ENCODE measurements at places on chromosomes 11 and 22.

GRCh38 chr22:36352803-36353507 lies 34.8 kb downstream of the MYH9 start:
- no peak for DNase-seq

- DNase-seq = no peak
These were observed 700.8 kb downstream of the TBC1D22A start for GRCh38 chr22:47463220-47463619.

DNA sequence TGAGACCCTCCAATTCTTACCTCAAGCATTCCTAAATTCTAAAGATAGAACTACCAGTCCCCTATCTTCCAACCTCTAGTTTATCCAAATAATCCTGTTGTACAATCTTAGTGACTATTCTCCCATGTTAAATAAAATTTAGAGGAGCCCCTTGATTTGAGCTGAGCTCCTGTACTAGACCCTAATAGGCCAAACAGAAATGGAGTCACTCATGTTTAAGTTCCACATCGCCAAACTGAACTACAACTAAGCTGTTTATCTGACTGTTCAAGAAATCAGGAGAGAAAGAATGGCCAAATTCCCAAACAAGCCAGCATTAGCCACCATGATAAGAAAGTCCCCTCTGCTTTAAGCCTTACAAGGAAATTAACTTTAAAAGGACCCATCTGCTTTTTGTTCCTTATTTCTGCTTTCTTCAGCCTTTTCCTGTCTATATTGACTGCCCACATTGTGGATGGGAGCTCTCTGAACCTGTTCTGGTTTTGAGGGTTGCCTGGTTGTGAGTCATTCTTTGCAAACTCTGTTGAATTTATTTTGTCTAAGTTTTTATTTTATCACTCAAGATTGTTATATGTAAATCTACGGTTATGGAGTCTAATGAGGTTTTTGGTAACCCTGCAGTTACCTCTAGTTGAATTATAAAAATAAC lies 90.4 kb downstream of the TTC28 start:
- no peak for DNase-seq

GRCh38 chr22:46087816-46088277 lies 62.5 kb upstream of the PPARA start:
- DNase-seq = no peak

- DNase-seq = no peak
These were observed 121.1 kb downstream of the PAX6 start for GRCh38 chr11:31690041-31690440.

DNA sequence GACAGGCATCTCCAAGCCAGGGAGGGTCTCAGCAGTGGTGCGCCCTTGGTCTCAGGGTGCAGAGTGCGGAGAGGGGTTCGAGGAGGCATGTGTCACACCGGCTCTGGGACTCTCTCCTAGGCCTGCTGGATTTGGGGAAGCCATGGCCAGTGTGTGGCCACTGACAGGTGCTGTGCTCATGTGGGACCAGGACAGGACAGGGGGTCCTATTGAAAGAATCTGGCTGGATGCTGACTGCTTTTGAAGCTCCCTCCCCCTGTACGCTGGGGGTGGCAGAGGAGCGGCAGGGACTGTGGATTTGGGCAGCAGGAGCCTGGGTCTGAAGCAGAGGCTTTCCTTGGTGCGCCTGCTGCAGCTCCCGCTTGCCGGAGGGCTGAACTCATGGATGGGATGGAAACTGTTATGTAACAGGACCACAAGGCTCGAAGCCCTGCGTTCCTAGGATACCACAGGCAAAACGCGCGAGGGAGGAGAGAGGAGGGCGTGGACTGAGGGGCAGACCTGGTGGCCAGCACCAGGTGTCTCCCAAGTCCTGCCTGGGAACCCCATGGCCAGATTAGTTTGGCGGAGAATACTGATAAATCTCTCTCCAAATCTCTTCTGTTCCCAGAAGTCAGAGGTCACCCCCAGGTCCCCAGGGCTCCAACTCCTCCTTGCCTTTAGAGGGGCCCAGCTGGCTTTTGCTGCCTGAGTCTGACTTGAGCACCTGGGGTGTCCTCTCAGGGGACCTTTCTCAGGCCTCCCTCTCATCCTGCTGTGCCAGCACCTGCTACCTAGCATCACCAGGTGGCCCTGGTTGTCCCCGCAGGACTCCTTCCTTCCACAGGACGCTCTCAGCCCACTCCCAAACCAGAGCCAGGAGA lies 13.8 kb upstream of the TEF start:
- no peak for DNase-seq

DNA sequence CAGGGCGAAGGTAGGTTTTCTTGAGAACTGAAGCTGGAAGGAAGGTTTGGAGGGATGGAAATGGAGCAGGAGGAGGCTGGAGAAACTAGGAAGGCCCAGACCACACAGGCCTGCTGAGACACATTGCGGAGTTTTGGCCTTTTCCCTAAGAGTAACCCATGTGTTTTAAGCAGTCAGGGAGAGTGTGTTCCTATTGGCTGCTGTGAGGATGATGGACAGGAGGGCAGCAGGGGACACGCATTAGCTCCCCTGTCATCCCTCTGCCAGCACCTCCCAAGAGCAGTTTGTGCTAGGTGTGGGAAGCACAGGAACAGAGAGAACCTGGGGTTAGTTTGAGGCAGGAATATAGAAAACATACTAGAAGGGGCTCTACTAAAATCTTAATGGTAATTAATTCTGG lies 842.1 kb downstream of the TBC1D22A start:
- no peak for DNase-seq

GRCh38 chr11:110629594-110629993 lies 82.6 kb downstream of the ARHGAP20 start:
- no peak for DNase-seq

- DNase-seq = no peak
These were observed 9.8 kb upstream of the MPEG1 start for GRCh38 chr11:59222464-59223060.

- DNase-seq = no peak
These were observed 66.8 kb downstream of the THAP12 start for GRCh38 chr11:76313913-76314740.

DNA sequence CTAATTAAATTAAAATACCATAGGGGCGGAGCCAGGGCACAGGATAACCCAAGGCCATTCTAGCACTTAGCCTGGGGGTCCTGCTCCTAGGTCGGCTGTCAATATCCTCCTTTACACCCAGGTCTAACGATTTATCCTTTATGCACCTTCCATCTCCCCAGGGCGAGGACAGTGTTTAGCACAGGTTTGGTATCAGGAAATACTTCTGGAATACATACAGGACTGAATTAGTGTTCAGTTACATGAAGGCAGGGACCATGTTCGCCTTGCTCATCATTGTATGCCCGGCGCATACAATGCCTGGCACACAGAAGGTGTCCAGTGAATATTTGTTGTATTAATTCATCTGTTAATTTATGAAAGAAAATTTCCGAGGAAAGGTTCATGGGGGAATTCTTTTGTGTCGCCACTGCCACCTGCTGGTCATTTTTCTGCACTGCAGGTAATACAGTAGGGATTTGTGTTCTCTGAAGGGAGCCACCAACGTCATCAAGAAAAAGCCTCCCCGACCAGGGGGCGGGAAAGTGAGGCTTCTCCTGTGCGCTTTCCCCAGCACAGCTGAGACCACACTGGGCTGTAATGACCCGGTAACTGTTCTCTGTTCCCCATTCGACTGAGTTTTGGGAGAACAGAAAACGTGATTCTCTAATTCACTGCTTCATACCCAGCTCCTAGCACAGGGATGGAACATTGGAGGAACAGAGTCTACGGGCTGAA lies 68.7 kb upstream of the ASPHD2 start:
- DNase-seq = peak; percentile 17

DNA sequence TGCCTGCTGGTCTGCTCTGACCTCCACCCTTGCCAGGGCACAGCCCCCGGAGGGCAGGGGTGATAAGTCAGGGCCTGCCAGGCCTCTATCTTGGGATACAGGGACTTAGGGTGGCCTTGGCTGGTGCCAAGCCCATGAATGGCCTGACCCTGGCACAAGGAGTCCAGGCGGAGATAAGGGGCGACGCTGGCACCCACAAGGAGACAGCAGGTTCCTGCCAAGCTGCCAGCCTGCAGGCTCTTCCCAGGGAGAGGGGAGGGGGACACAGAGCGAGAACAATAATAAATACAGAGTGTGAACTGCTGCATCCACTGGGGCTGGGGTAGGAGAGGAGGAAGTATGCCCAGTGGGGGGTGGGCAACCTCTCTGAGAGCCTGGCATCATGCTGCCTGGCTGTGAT lies 978 bp downstream of the CSDC2 start:
- no peak for DNase-seq

- no peak for DNase-seq
These were observed 20.5 kb downstream of the PGM2L1 start for GRCh38 chr11:74377689-74378088.

DNA sequence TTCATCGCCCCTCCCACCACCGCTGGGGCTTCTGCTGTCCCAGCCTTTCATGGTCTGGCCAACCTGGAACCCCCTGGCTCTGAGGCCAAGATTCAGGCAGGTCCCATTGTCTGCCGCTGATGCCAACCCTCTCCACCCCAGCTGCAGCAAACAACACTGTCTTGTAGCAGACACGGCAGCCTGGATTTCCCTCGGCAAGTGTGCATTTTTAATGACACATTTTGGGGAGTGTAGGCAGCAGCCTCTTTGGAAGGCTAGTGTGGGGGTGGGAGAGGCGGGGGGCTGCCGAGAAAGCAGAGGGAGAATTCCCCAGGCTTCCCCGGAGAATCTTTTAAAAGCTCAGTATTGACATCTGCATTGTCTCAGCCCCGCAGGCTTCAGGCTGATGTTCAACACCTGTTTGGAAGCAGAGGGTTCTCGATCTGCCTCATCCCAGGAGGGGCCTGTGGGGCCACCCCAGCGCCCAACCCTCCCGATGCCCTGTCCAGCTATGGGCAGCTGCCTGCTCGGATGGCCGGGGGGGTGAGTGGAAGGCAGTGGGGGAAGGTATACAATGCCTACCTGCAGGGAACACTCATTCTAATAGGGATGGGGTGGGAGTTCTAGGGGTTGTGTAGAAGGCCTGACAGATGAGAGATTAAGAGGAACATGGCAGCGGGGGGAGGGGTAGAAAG lies 41.5 kb downstream of the NECTIN1 start:
- no peak for DNase-seq

DNA sequence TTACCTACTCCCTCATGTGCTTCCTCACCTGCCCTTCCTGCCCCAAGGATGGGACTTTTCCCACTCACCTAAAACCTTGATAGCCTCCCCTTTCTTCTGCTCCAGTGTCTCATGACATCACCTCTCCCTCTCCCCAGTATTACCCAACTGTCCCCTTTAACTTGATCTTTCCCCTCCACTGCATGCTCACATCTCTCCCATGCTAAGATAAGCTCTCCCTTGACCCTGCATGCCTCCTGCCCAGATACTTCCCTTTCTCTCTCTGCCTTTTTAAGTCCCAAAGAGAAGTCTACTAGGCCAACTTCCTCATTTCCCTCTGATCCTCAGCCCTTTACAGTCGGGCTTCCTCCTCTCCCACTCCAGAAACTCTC lies 14.8 kb downstream of the CD3E start:
- DNase-seq = no peak

GRCh38 chr11:59767225-59767611 lies 12.0 kb downstream of the STX3 start:
- no peak for DNase-seq

DNA sequence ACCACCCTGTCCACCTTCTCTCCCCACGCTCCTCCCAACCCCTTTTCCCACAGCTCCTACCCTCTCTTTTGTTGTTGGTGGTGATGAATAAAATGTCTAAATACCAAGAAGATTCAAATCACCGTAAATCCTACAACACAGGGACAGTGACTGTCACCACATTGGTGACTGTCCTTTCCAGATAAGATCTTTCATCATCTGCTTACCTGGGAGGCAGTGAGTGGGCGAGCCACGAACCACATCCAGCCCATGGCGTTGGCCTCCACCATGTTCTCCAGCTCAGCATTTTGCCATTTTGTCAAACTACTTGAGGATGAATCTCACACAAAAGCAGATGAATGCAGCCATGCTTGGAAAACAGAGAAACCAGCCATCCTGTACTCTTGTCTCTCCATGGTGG lies 6.7 kb upstream of the CYTH4 start:
- DNase-seq = no peak

DNA sequence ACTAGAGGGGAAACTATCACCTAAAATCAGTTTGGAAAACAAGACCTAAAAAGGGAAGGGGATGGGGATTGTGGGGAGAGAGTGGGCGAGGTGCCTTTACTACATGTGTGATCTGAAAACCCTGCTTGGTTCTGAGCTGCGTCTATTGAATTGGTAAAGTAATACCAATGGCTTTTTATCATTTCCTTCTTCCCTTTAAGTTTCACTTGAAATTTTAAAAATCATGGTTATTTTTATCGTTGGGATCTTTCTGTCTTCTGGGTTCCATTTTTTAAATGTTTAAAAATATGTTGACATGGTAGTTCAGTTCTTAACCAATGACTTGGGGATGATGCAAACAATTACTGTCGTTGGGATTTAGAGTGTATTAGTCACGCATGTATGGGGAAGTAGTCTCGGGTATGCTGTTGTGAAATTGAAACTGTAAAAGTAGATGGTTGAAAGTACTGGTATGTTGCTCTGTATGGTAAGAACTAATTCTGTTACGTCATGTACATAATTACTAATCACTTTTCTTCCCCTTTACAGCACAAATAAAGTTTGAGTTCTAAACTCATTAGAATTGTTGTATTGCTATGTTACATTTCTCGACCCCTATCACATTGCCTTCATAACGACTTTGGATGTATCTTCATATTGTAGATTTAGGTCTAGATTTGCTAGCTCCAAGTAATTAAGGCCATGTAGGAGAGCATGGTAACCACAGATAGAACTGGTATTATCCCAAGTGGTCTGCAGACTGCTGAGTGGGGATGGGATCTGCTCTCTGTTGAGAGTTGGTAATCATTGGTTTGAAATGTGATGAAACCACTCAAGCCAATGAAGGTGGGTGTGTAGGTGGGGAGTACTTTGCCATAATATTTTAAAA lies 3.6 kb downstream of the NEAT1 start:
- no peak for DNase-seq

DNA sequence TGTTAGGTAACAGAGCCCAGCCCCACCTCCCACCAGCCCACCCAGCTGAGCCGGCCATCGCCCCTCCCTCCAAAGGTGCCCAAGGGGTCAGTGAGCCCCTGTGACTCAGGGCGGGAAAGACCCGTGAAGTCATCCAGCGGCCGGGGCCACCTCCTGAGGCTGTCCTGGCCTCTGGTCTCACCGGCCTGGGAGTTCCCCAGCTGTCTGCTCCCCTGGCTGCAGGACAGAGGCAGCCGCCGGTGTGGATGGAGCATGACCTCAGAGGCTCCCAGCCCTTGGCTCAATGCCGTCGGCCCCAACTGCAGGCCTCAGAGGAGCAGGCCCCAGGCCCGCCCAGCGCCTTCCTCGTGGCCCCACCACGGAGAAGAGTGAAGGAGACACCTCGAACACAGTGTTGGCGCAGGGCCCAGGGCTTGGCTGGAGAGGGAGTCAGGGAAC lies 28.7 kb downstream of the RPL3 start:
- DNase-seq = no peak

DNA sequence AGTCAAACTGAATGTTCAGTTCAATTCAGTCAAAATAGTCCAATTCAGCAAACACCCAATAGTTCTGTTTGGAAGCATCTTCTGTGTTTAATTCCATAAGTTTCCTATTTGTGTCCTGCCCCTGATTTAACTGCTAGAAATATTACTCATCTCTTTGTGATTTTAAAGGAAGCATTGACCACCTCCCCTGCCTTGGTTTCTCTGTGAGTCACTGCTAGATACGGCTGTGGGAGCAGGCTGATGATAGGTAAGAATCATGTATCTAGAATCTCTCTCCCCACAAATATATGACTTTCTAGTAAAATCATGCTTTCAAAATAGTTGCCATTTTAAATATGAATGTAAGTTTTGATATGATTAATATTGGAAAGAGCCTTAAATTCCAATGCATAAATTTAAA lies 888.5 kb downstream of the NTM start:
- DNase-seq = no peak

Measured in stimulated activated CD4-positive, alpha-beta T cell treated with anti-CD3 and anti-CD28 coated beads, TNF-alpha, amount 100 ng/mL, for 1 hour (primary cell).